CD4-positive, CD25-positive, alpha-beta regulatory T cell (primary cell): ENCODE measurements at places on chromosomes 3 and 15. TPM values are rescaled to one million over a fixed set of nuclear protein-coding genes. Genes with fewer than 3 reads are reported as not detected.
A peak's percentile ranks its signal among the peaks of the same experiment; 100 is the strongest.

DNA sequence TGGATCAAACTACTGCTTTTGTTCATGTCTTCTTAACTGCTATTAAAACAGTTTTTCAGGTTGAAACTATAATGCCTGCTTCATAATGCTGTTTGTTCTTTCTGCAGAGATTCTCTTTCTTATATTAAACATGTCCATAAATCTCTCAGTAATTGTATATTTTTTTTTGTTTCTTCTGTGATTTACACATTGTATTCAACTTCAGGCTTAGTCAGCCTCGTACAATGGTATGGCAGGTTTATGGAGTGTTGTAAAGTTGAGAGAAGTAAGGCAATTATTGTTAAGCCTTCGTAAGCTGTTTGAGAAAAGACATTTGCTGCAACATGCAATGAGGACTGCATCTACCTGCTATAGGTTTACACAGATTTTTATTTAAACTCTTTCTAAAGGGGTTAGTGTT lies 977.1 kb downstream of the DIPK2A start:
- no peaks in the 10 kb centered on the region for H3K27me3 ChIP-seq
- H3K27ac ChIP-seq = no peak overlapping the region
- H3K36me3 ChIP-seq = no peaks in the 10 kb centered on the region
- H3K4me1 ChIP-seq = no peaks in the 10 kb centered on the region

- peaks cover 77% of the 10 kb centered on the region for H3K4me1 ChIP-seq
- DNase-seq = no peak
- H3K27me3 ChIP-seq = no peaks in the 10 kb centered on the region
- H3K27ac ChIP-seq = peak overlapping the region; percentile 92
Measured at GRCh38 chr15:70097063-70097320, 725 bp downstream of the TLE3 start.

The PLSCR2 gene
- not detected for total RNA-seq

DNA sequence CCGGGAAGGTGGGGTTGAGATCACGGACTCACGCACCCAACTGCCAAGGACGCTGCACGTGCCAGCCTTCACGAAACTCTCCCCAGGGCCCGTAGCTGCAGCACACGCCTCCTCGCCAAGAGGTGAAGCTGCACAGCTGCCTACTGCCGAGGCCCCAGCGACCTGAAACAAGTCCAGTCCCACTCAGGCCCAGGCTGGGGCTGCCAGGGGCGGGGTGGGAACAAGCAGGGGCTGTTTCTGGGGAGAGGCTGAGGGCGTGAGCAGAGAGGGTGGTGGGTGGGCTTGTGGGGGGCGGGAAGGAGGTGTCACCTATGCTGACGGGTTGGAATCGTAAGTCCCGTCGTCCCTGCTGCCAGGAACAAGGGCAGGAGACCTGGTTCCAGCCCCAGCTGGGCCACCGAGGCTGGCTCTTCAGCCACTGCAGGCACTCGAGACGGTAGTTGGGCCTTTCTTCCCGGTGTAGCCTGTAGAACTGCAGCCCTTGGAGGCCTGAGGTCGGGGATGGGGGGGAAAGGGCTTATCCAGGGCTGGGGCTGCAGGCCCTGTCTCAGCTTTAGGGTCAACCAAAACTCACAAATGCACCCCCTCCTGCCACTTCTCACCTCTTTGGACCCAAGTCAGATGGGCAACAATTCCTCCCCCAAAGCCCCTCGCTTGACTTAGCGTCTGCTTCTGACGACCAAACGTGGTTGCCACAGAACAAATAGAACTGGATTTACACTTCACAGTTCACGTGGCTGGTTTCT lies 44.4 kb downstream of the MUC20 start:
- peaks cover 5% of the 10 kb centered on the region for H3K4me1 ChIP-seq
- H3K27me3 ChIP-seq = no peaks in the 10 kb centered on the region
- no peaks in the 10 kb centered on the region for H3K36me3 ChIP-seq

DNA sequence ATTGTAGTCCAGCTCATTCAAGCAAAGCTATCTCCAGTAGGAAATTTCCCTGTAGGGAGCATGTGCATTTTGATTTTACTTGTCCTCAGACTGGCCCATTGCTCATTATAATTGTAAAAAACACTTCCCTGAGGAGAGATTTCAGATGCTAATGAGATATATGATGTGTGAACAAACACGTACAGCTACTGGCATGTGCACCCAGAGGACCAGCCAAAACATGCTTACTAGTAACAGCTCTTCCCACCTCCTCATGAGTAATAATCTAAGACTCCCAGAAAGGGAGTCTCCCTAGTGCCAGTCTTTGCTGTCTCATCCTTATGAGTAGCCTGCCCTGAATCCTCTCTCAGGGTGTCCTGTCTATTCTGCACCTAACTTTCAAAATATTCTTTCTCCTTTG lies 43.4 kb downstream of the FBXO22 start:
- DNase-seq = no peak
- no peaks in the 10 kb centered on the region for H3K4me1 ChIP-seq
- H3K4me3 ChIP-seq = no peak overlapping the region
- no peak overlapping the region for H3K27ac ChIP-seq

The RASGRF1 gene
- not detected for total RNA-seq

GRCh38 chr3:141397996-141398395 lies 29.7 kb downstream of the ZBTB38 start:
- no peaks in the 10 kb centered on the region for H3K36me3 ChIP-seq

The SKOR1 gene
- total RNA-seq = 2.5 TPM

GRCh38 chr3:179613807-179614206 lies 9.2 kb downstream of the NDUFB5 start:
- no peak overlapping the region for H3K4me3 ChIP-seq
- no peak for DNase-seq
- H3K27me3 ChIP-seq = no peaks in the 10 kb centered on the region
- peaks cover 13% of the 10 kb centered on the region for H3K4me1 ChIP-seq
- no peak overlapping the region for H3K27ac ChIP-seq

DNA sequence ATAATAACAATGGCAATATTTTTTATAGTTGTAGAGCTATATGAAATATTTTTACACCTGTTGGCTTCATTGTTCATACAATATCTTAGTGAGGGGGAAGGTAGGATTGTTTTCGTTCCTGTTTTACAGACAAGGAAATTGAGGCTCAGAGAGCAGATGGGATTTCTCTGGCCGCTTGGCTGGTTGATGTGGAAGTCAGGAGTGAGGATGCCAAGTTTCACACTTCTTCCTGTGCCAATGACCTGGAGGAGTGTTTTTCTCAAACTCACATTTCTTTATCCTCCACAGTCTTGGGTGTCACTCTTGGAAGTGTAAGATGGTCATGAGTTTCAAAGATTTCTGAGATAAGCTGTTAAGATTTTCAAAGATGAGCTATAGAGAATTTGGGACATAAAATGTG lies 50.6 kb downstream of the LPP start:
- no peaks in the 10 kb centered on the region for H3K27me3 ChIP-seq
- no peak overlapping the region for H3K27ac ChIP-seq
- H3K36me3 ChIP-seq = peaks cover 2% of the 10 kb centered on the region
- no peak overlapping the region for H3K4me3 ChIP-seq
- H3K4me1 ChIP-seq = no peaks in the 10 kb centered on the region

DNA sequence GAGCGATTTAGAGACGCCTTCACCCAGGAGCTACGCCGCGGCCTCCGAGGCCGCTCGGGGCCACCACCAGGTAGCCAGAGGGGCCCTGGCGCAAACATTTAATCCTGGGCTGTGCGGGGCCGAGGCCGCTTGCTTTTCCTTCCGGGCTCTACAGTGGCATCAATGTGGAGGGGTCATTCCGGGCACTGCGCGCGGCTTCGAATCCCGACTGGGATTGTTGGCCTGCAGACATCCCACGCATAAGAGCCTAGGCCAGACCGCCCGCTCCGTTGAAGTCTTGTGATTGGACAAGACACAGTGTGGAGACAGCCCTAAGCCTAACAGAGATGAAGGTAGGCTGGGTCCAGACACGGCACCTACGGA lies 568 bp upstream of the NCBP2 start:
- H3K27ac ChIP-seq = peak overlapping the region; percentile 97
- peak; percentile 41 for DNase-seq
- peaks cover 28% of the 10 kb centered on the region for H3K4me1 ChIP-seq
- H3K27me3 ChIP-seq = no peaks in the 10 kb centered on the region
- H3K4me3 ChIP-seq = peak overlapping the region; percentile 94
- H3K36me3 ChIP-seq = peaks cover 16% of the 10 kb centered on the region

- H3K27me3 ChIP-seq = no peaks in the 10 kb centered on the region
- H3K4me3 ChIP-seq = no peak overlapping the region
- no peak overlapping the region for H3K27ac ChIP-seq
Measured at GRCh38 chr3:112857526-112857925, 10.9 kb upstream of the CD200R1L start.

- no peak overlapping the region for H3K4me3 ChIP-seq
- no peaks in the 10 kb centered on the region for H3K36me3 ChIP-seq
- H3K27ac ChIP-seq = no peak overlapping the region
- H3K4me1 ChIP-seq = no peaks in the 10 kb centered on the region
- H3K27me3 ChIP-seq = no peaks in the 10 kb centered on the region
Measured at GRCh38 chr3:30988769-30989168, 94.3 kb upstream of the GADL1 start.

The RARB gene
- not detected for total RNA-seq

The PCSK6 gene
- 1.1 TPM for total RNA-seq

The ACP3 gene
- not detected for total RNA-seq

GRCh38 chr3:185778094-185778493 lies 46.7 kb downstream of the IGF2BP2 start:
- no peak overlapping the region for H3K27ac ChIP-seq
- no peaks in the 10 kb centered on the region for H3K4me1 ChIP-seq
- H3K36me3 ChIP-seq = no peaks in the 10 kb centered on the region
- H3K27me3 ChIP-seq = peaks cover 2% of the 10 kb centered on the region
